ENCODE measurements at places on chromosomes 7 and 10. TPM values are rescaled to one million over a fixed set of nuclear protein-coding genes. Genes with fewer than 3 reads are reported as not detected.

DNA sequence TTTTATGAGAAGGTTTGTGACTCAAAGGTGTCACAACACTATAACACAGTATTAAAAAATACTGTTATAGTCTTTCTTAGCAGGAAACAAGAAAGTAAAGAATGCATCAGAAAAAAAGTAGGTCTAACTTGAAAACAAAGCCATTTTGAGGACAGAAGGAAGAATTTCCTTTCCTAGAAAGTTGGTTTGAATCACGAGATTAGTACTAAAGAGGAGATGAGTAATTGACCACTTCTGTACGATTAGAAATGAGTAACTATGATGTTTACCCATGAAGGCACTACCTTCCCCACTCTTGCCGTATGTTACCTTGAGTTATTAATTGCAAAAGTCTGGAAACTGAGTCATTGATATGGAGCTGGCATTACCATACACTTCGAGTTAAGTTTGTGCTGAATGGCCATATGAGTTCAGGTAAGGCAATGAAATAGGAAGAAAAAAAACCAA, 65.2 kb downstream of the FAM185A start:
- H3K36me3 ChIP-seq = no peaks in the 10 kb centered on the region
- no peak for DNase-seq
- H3K27me3 ChIP-seq = peaks cover 1% of the 10 kb centered on the region

The HABP2 gene
- not detected for total RNA-seq

DNA sequence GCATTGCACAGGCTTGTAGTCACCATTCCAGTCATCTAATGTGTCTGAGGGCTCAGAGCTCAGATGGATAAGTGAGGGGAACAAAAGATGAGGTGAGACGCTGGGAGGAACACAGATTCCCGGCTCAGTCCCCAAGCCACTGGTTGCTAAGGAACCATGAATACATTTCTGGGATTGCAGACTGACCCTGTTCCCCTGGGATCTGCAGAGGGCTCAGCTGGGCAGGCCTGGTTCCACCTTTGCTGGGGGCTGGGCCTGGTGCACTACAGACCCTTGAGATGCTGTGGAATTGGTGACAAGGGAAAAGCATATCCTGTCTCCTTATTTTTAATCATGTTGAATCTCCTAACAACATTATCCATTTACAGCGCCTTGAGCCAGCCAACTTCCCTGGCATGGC, 19.2 kb downstream of the ELFN1 start:
- peak overlapping the region; percentile 80 for H3K4me3 ChIP-seq
- peak; percentile 85 for DNase-seq
- H3K4me1 ChIP-seq = peaks cover 40% of the 10 kb centered on the region
- peaks cover 8% of the 10 kb centered on the region for H3K36me3 ChIP-seq

The SRRT gene
- 213 TPM for total RNA-seq

DNA sequence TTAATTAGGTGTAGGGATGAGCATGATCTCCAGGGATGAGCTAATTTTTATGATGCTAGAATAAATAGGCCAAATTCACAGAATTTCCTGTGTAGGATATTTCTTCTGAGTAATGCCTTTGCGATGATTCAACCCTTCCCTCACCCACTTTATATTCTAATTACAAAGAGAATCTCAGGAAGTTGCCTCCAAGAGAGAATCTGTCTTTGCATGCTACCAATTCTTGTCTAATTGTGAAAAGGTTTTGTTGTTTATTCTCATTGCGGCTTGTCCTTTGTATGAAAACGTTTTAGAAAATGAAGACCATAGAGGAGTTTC, 6.3 kb downstream of the C7orf57 start:
- H3K4me1 ChIP-seq = no peaks in the 10 kb centered on the region
- H3K27me3 ChIP-seq = peaks cover 6% of the 10 kb centered on the region
- no peak for DNase-seq
- H3K27ac ChIP-seq = no peak overlapping the region
- no peaks in the 10 kb centered on the region for H3K36me3 ChIP-seq

DNA sequence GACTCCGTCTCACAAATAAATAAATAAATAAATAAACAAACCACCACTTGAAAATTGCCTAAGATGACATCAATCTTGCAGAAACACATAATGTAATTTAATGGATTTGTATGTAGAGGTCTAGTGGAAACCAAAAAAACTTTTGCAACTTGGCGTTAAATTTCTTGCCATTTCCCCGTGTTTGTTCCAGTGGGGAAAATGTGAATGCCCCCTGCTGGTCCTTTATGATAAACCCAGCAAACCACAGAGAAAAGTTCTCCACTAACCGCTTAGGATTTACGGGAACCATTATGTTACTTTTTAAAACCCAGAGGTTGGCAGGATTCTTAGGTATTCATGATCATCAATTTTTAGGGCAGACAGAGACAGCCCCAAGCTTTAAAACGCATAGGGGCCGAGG, 32.5 kb downstream of the LAMB4 start:
- H3K36me3 ChIP-seq = no peaks in the 10 kb centered on the region
- no peak overlapping the region for H3K27ac ChIP-seq
- H3K27me3 ChIP-seq = no peaks in the 10 kb centered on the region
- H3K4me3 ChIP-seq = no peak overlapping the region
- no peak for DNase-seq

GRCh38 chr7:42991913-42992591, 59.9 kb downstream of the MRPL32 start:
- peak overlapping the region; percentile 41 for H3K27ac ChIP-seq
- H3K36me3 ChIP-seq = peaks cover 1% of the 10 kb centered on the region
- peak overlapping the region; percentile 20 for H3K4me3 ChIP-seq
- peak; percentile 22 for DNase-seq

The SPDYE8 gene
- not detected for total RNA-seq

The PPP2R2D gene
- total RNA-seq = 42.8 TPM

GRCh38 chr10:17841050-17841449, 31.9 kb downstream of the MRC1 start:
- H3K4me3 ChIP-seq = no peak overlapping the region
- no peak overlapping the region for H3K27ac ChIP-seq
- no peaks in the 10 kb centered on the region for H3K27me3 ChIP-seq
- no peak for DNase-seq
- H3K36me3 ChIP-seq = no peaks in the 10 kb centered on the region

The WDR91 gene
- total RNA-seq = 24.5 TPM

DNA sequence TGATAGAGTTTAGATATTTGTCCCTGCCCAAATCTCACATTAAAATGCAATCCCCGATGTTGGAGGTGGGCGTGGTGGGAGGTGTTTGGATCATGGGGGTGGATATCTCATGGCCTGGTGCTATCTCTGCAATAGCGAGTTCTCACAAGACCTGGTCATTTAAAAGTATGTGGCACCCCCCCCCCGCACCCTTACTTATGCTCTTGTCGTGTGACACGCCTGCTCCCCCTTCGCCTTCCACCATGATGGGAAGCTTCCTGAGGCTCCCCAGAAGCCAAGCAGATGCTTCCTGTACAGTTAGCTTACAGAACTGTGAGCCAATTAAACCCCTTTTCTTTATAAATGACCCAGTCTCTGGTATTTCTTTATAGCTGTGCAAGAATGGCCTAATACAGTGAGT, 118.8 kb downstream of the SORBS1 start:
- H3K4me3 ChIP-seq = no peak overlapping the region
- no peak overlapping the region for H3K27ac ChIP-seq
- DNase-seq = no peak
- H3K27me3 ChIP-seq = peaks cover 5% of the 10 kb centered on the region
- no peaks in the 10 kb centered on the region for H3K36me3 ChIP-seq

GRCh38 chr7:85095366-85095765, 91.5 kb downstream of the SEMA3D start:
- no peaks in the 10 kb centered on the region for H3K4me1 ChIP-seq
- DNase-seq = no peak
- H3K4me3 ChIP-seq = no peak overlapping the region

The CALML5 gene
- total RNA-seq = not detected

DNA sequence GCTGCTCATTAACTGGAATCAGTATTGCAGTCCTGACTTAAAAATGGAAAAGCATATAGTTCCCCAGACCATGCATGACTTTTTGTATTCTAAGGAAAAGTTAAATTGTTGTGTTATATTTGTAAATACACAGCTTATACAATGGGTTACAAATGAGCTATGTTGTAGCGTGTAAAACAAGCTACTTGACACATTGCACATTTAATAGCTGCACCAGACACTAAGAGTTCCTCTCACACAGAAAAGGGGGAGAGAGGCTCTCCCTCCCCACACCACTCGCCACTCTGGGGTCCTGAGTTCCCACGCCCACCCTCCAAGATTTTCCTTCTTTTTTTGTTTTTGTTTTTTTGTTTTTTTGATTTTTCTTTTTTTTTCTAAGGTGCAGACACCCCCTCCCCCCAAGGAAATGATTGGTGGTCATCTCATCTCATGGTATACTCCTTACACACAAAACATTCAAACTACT, 6.3 kb downstream of the KLF6 start:
- peaks cover 20% of the 10 kb centered on the region for H3K36me3 ChIP-seq
- H3K4me1 ChIP-seq = peaks cover 42% of the 10 kb centered on the region
- peak overlapping the region; percentile 9 for H3K4me3 ChIP-seq
- H3K27ac ChIP-seq = no peak overlapping the region

The PAPOLB gene
- 1.2 TPM for total RNA-seq

- no peaks in the 10 kb centered on the region for H3K36me3 ChIP-seq
- peaks cover 8% of the 10 kb centered on the region for H3K27me3 ChIP-seq
- H3K4me1 ChIP-seq = no peaks in the 10 kb centered on the region
- no peak overlapping the region for H3K4me3 ChIP-seq
- no peak overlapping the region for H3K27ac ChIP-seq
Measured at GRCh38 chr7:32073533-32073932, 3.3 kb upstream of the PDE1C start.

The RARRES2 gene
- 0.86 TPM for total RNA-seq

GRCh38 chr7:133376514-133376913, 123.6 kb downstream of the EXOC4 start:
- no peak overlapping the region for H3K27ac ChIP-seq
- peaks cover 2% of the 10 kb centered on the region for H3K27me3 ChIP-seq
- no peaks in the 10 kb centered on the region for H3K36me3 ChIP-seq
- H3K4me3 ChIP-seq = no peak overlapping the region
- H3K4me1 ChIP-seq = peaks cover 3% of the 10 kb centered on the region
- no peak for DNase-seq

GRCh38 chr7:99693427-99694200, 13.8 kb upstream of the CYP3A5 start:
- no peak for DNase-seq
- H3K27ac ChIP-seq = no peak overlapping the region
- no peaks in the 10 kb centered on the region for H3K27me3 ChIP-seq
- H3K4me1 ChIP-seq = no peaks in the 10 kb centered on the region
- peaks cover 7% of the 10 kb centered on the region for H3K36me3 ChIP-seq

- DNase-seq = no peak
- H3K27ac ChIP-seq = no peak overlapping the region
- H3K27me3 ChIP-seq = peaks cover 4% of the 10 kb centered on the region
- H3K36me3 ChIP-seq = no peaks in the 10 kb centered on the region
- H3K4me3 ChIP-seq = no peak overlapping the region
- H3K4me1 ChIP-seq = peaks cover 14% of the 10 kb centered on the region
Measured at GRCh38 chr7:150903606-150904005, 51.3 kb downstream of the AOC1 start.

DNA sequence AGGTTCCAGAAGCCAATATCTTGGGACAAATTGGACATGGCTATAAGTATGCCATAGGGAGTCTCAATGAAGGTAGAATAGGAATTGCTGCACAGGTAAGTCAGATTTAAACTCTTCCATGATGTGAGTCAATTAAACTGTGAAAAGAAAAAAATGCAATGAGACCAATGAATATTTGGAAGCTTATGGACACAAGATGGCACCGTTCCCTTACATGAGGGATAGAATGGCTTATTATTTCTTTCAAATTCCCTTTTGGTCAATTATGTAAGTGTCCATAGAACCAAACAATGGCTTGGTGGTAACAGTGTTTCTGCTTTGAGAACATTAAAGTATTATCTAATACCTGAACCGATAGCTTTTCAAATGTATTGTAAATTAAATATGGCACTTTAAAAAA, 35.6 kb downstream of the ACADSB start:
- no peak overlapping the region for H3K27ac ChIP-seq
- H3K4me3 ChIP-seq = no peak overlapping the region
- no peak for DNase-seq

The NME8 gene
- total RNA-seq = not detected

DNA sequence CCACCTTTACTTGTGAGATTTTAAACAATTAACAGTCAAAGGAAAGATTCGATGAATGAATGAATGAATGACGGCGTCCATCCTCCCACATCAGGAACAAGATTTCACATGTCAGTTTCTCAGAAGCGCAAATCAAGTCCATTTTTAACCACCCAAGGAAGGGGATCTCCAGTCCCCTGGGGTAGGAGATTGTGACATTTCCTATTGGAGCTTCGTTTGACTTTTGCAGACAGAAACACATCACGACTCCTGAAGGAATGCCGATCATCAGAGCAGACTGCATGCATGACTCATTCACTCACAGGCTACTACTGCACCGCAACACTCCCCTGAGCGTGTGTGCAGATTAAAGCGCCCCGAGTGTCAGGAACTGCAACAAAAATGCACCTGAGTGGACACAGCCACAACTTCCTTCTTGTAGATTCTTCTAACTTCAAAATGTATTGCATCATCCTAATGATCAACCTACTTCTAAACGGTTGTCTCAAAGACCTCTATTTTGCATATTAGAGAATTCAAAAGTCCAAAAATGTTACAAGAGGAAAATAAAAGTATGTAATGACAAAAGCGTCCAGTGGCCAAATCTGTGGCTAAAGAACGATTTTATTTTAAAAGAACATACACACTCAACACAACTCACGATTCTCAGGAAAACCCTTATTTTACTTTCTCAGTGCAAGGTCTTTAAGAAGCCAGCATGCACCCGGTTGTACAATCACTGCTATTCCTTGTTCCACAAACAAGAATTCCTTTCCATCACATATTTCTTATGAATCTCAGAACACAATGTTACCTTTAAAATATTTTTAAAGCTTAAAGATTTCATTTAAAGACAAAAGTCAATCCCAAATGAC, 172.6 kb downstream of the FAM107B start:
- no peak overlapping the region for H3K27ac ChIP-seq
- peaks cover 13% of the 10 kb centered on the region for H3K27me3 ChIP-seq

The TDRD1 gene
- total RNA-seq = not detected

DNA sequence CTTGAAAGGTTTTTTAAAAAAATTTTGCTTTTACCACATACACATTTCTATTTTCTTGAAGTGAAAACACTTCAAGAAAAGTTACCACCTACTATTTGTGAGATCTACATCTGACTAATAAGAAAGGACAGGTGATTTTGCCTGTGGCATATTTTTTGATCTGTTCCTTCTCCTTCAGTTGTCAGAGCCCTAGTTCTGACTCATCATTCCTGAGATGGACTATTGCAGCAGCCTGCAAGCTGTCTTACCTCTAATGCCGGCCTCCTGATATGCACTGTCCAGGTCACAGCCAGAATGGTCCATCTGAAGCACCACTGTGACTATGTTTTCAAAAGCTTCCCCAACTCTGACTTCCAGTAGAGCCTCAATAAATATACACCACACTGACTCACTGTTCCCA, 28.2 kb upstream of the ANK3 start:
- H3K4me3 ChIP-seq = no peak overlapping the region
- H3K4me1 ChIP-seq = no peaks in the 10 kb centered on the region
- H3K27ac ChIP-seq = no peak overlapping the region
- DNase-seq = no peak
- no peaks in the 10 kb centered on the region for H3K36me3 ChIP-seq
- no peaks in the 10 kb centered on the region for H3K27me3 ChIP-seq

The ZFYVE27 gene
- total RNA-seq = 48.5 TPM
